ENCODE measurements at places on chromosomes 5 and 9. TPM values are rescaled to one million over a fixed set of nuclear protein-coding genes. Genes with fewer than 3 reads are reported as not detected.

- no peak for DNase-seq
Observed at GRCh38 chr9:134624621-134625181, 16.9 kb upstream of the COL5A1 start.

The PRDM9 gene
- total RNA-seq = not detected

DNA sequence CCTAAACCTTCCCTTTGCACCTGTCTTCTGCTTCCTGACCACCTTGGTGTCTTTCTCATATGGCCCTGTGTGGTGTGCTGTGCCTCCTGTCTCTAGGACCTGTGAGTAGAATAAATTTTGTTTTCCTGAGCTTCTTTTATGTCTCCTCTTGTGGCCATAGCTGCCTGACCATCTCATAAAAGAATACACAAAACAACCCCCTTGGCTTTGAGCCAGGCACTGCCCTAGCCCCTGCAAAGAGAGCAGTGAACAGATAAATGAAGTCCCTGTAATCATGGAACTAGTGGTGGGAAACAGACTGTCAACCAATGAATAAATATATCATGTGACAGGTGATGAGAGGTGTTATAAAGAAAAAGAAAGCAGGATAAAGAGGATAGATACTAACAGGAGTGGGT, 485.1 kb downstream of the CSNK1G3 start:
- DNase-seq = no peak

The PRR7 gene
- total RNA-seq = 7.8 TPM

The LECT2 gene
- not detected for total RNA-seq

DNA sequence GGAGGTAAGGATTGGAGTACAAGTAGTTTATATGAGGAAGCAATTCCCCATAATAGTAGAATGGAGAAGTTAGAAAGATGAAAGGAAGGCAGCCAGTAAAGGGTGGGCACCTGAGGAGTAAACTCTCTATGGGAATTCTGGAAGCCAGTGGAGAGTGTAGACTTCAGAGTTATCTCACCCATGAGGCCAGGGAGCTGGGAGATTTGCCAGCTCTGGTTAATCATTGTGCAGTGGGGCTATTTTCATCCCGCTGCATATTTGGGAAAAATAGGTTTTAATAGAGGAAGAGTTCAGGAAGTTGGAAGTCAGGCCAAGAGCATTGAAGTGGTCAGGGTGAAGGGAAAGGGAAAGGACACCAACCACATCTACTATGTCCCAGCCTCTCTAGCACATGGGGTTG, 242.3 kb upstream of the BRINP1 start:
- no peak for DNase-seq

GRCh38 chr5:176396330-176396729, 7.8 kb downstream of the HIGD2A start:
- no peak for DNase-seq

DNA sequence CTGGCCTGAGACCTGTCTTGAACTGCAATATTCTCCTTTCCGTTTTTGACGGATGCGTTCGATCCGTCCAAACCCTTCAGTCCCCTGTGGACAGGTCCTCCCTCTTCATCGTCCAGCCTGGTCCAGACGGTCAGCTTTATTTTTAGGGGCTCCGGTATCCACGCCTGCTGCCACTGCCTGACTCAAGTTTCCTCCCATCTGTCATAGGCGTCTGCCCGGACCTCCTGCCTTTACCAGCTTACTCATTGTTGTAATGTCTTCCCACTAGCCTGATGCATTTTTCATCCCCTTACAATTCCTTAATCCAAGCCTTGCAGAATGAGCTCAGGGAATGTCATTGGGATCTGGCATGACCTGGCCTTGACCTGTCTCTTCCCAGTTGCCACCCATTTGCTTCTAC, 145.8 kb downstream of the TENT4A start:
- no peak for DNase-seq

DNA sequence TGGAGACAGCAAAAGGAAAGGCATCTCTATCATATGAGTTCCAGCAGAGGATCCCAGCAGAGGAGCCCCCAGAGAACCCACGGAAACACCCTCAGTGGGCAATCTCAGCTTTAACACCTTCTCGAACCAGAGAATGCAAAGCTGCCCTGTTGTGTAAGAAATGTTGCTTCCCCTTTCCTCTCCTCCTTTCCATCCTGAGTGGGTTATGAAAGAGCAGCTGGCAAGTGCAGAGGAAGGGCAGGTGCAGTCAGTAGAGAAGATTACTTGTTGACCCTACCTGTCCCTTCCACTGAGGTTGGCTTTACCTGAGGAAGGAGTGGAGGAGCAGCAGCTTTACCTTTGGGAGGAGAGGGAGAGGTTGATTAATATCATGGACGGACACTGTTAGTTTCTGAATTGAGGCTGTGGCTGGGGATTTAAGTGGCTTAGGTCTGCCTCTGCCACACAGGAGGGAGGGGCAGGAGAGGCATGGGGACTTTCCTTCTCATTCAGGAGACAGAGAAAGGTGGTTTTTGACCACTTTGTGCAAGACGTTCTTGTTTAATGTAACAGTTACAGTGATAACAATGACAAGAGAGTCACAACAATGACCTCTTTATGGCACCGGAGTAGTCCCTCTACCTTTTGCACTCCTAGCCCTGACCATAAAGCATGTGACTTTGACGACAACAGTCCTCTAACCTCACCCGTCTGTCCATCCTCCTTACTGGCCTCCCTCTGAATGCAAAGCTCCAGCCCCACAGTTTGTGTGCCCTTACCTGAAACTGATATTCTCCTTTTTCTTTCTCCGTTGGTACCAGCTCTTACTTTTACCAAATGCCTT, 254.8 kb downstream of the NSG2 start:
- no peak for DNase-seq

The LHX3 gene
- total RNA-seq = not detected

The TDRD7 gene
- total RNA-seq = 25.7 TPM

The ADAM19 gene
- 22.1 TPM for total RNA-seq

- DNase-seq = no peak
Observed at GRCh38 chr5:93328833-93329232, 252.2 kb downstream of the NR2F1-AS1 start.

- peak; percentile 68 for DNase-seq
Observed at GRCh38 chr9:87676976-87677775, 48.7 kb upstream of the CTSL start.

GRCh38 chr5:155260798-155261197, 247.2 kb downstream of the KIF4B start:
- no peak for DNase-seq

DNA sequence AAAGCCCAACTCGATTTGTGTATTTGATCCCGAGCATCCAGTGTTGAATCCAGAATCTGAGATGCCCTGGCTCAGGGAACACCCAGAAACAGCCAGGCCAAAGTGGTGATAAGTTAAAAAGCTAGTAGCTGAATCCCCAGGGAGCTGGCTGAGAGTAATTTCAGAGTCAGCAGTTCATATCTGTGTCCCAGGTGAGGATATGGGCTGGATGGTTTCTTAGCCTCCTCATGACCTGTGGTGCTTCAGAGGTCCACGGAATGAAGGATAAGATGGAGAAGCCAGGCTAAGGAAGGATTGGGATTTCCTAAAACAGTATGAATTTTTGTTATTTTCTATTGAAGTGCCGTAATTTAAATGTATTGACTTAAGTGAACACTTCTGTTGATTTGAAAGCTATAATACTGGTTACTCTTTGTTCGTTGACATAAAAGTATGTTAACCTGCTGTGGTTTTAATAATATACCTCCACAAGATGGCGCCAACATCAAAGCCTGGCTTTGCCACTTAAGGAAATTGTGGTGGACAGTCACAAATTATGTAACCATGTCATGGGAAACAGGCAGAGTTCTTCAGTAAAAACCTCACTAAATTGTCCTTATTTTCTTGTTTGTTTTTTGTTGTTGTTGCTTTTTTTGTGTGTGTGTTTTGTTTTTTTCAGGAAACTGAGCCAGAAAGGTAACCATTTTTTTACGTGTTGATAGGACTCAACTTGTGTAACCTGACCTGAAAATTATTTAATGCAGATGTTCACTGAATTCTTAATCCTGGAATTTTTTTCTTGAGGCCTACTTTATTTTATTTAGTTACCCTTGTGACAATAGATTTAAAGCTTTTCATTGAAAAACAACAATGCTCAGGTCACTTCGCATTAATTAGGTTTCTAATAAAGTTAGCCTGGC, 11.4 kb downstream of the MTAP start:
- peak; percentile 83 for DNase-seq

The OTULINL gene
- total RNA-seq = 9.9 TPM

DNA sequence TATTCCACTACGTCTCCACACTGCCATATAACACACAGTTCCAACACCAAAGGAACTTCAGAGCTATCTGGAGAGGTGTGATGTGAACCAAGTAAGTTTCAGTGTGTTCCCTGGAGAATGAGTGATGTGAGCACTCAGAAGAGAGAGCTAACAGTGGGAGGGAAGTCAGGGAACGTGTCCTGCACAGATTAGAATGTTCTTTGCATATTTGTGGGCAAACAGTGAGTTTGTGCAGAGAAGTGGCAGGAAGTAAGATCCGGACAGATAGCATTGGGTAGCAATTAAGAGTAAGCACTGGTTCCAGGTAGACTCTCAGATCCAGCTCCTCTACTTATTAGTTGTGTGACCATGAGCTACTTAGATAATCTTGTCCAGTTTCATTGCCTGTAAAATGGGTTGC, 206.4 kb downstream of the PDZD2 start:
- DNase-seq = no peak

DNA sequence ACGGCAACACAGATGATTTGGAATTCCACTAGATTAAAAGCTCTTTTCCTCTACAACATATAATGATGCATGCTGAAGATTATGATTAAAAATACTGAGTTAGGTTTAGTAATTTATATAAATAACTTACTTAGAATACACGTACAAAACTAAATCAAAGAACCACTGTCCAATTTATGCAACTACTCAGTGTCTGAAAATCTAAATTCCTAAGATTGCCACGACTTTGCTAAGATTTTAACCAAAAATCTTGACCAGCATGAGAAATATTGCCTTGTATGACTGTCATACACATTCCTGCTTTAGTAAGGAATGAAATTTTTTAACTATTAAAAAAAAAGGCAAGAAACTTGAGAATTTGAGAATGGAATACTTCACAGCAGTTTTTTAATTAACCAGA, 292.4 kb downstream of the ZNF608 start:
- no peak for DNase-seq

DNA sequence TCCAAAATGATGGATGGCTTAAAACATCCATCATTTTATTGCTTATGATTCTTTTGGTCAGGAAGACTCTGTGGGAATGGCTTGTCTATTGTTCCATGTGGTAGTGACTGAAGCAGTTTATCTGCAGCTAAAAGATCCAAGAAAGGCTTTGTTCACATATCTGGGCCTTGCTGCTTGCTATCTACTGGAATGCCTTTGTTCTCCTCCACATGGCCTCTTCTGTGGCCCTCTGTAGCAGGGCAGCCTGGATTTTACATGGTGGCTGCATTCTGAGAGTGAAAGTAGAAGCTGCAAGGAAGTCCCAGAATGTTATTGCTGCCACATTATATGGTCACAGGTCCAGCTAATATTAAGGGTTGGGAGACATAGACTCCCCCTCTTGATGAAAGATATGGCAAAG, 35.1 kb downstream of the DMXL1 start:
- DNase-seq = no peak

- DNase-seq = peak; percentile 49
Observed at GRCh38 chr5:113053511-113053995, 77.0 kb downstream of the DCP2 start.

The TNFSF8 gene
- 2.8 TPM for total RNA-seq

The REEP5 gene
- total RNA-seq = 104 TPM

- DNase-seq = no peak
Observed at GRCh38 chr5:15442193-15442570, 57.8 kb upstream of the FBXL7 start.

- no peak for DNase-seq
Observed at GRCh38 chr5:149782018-149782894, 52.1 kb downstream of the PPARGC1B start.

DNA sequence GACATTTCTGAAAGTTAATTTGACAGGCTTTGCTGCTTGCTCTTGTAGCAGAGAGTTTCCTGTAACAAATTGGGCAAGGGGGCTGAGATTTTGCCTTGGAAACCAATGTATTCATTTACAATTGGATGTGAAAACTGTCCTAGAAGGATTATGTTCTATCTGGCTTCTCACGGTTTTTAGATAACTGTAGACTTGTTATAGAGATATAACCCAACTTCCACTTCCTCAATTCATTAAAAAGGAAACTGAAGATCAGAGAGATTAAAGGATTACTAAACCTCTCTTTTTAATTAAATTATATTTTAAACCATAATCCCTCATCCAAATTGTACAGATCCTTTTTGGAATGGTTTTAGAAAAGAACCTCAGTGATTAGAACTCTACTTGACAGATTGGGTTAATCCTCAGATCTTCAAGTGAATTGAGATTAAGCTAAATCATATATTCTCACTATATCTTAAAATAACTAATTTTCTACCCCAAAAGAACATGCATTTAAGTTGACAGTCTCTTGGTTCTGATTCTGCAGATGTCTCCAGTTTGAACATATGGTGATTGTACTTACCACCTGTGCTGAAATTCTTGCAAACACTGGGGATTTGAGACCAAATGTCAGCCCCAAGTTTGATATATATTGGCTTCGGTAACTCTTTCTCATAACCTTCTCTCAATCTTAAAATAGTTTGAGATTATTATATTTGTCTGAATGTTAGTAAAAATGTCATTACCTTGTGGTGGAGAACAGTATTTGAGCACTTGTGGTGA, 130.1 kb upstream of the C9orf72 start:
- DNase-seq = no peak

DNA sequence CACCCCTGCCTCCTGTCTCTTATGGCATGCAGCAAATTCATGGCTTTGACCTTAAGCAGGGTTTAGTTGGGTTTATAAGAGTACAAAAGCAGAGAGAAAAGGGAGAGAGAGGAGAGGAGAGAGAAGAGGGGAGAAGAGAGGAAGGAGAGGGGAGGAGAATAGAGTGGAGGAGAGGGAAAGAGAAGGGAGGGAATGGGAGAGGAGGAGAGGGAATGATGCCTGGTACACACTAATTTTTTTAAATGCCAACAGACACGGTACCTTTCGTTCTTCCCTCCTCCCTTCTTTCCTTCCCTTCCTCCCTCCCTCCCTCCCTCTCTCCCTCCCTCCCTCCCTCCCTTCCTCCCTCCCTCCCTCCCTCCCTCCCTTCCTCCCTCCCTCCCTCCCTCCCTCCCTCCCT, 48.7 kb downstream of the TNC start:
- DNase-seq = no peak

The LPAR1 gene
- 16.7 TPM for total RNA-seq

DNA sequence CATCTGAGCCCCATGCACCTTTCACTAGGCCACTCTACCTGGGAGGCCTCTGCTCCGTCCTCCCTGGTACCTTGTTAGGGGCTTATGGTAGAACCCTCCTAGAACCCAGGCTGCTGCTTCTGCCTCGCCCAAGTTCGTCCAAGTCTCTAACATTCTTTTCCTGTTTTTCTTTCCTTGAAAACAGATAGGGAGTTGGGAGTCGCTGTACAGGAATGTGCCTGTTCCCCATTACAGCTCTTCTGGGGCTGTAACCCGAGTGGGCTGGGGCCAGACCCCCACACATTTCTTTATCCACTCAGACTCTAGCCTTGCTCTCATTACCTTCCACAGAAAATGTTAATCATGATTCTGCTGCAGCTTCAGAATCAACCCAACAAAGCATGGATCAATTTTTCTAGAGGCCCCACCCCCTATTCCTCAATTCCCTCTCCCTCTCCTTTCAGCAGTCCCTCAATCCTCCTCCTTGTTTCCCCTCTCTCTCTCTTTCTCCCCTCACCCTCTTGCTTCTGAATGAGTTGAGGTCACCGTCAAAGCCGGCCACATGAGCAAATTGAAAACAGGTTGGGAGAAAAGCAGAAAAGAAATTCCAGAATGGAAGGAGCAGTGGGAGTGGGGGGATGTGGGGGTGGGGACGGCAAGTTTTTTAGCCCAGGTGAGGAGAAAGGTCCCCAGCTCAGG, 193.8 kb upstream of the TRIM32 start:
- no peak for DNase-seq

The ANKRD34B gene
- total RNA-seq = not detected

Measured in mucosa of gallbladder (tissue), 1 donor.